ENCODE measurements at places on chromosomes 3 and 15. TPM values are rescaled to one million over a fixed set of nuclear protein-coding genes. Genes with fewer than 3 reads are reported as not detected.

- DNase-seq, result no peak
Measured at GRCh38 chr3:137024348-137024747, 66.6 kb downstream of the IL20RB start.

- DNase-seq, result peak; percentile 49
Measured at GRCh38 chr3:192514754-192515663, 212.3 kb downstream of the FGF12 start.

GRCh38 chr15:66293419-66294156 lies at the start of gene DIS3L:
TSS of gene DIS3L (plus strand) at chr15:66293568. CDS start at chr15:66293597, 29 bp downstream.
- DNase-seq, result peak; percentile 68

- DNase-seq, result no peak
Measured at GRCh38 chr15:45653702-45654424, 19.0 kb downstream of the SQOR start.

- peak; percentile 29 for DNase-seq
Measured at GRCh38 chr3:79517766-79518413, 249.9 kb downstream of the ROBO1 start.

- no peak for DNase-seq
Measured at GRCh38 chr3:53193466-53194209, 32.6 kb downstream of the PRKCD start.

DNA sequence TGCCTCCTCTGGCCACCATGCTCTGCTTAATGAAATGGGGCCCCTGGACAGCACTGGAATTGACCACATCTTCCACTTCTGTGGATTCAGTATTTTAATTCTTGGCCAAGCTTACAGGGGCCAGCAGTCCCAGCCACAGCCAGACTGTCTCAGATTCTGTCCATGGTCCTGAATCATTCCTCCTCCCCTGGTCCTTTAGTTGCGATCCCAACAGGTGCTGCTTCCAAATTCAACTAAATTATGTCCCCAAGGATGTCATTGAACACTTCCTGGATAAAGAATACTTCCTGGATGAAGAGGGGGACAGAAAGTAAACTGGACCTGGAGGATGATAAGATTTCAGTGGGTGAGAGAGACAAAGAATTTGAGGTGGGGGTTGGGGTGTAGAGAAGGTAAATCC lies 111.1 kb upstream of the FOXB1 start:
- DNase-seq, result peak; percentile 19

GRCh38 chr3:126807795-126808194 lies 103.8 kb downstream of the CHCHD6 start:
- peak; percentile 5 for DNase-seq

GRCh38 chr3:106829206-106829605 lies 548.0 kb upstream of the CCDC54 start:
- DNase-seq, result peak; percentile 71

GRCh38 chr3:19202303-19202702 lies 54.0 kb downstream of the KCNH8 start:
- DNase-seq, result no peak

DNA sequence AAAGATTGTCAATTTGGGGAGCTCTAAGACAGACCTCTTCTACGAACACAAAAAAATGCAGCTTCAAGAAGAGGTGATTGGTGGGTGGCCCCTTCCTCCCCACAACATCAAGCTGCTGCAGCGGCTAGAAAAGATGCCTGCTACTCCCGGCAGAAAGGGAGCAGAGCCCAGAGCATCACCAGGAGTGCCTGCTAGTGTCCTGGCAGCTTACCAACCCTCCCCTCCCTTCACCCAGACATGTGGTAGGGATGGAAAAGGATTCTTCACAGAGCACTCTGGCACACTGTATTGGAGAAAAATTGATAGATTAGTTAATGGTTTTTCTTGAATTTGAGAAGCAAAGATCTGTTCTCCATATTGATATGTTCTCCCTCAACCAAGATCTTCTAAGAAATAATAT lies 10.8 kb downstream of the IP6K1 start:
- DNase-seq, result no peak

- DNase-seq, result no peak
Measured at GRCh38 chr3:97954228-97954827, 17.9 kb downstream of the RIOX2 start.

Gene ALS2CL
- 0.74 TPM for total RNA-seq

Gene CDHR4
- not detected for total RNA-seq

Gene CHDH
- 6.2 TPM for total RNA-seq

Gene LMAN1L
- total RNA-seq, result not detected

Gene TMEM115
- 33.9 TPM for total RNA-seq

Gene CACNA2D2
- 0.03 TPM for total RNA-seq

Gene GALNT15
- total RNA-seq, result 0.69 TPM
